Mammary epithelial cell (primary cell): ENCODE measurements at places on chromosomes 5 and 9. TPM values are rescaled to one million over a fixed set of nuclear protein-coding genes. Genes with fewer than 3 reads are reported as not detected.

DNA sequence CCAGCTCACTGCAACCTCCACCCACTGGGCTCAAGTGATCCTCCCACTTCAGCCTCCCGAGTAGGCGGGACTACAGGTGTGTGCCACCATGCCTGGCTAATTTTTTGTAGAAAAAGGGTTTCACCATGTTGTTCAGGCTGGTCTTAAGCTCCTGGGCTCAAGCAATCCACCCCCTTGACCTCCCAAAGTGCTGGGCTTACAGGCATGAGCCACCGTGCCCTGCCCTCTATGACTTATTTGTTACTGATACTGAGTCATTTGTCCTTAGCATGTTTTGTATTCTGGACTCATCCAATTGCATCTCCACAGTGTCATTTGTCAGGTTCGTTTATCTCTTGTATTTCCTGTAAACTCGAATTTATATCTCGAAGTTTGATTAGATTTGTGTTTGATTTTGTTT lies 2.7 kb upstream of the ITK start:
- DNase-seq, result no peak

GRCh38 chr9:116181853-116182610 lies 28.4 kb downstream of the PAPPA start:
- no peak for DNase-seq

The ARRDC1 gene
- 153 and 173 TPM in 2 replicates for total RNA-seq

GRCh38 chr9:117672369-117672768 lies 31.8 kb upstream of the TLR4 start:
- DNase-seq, result peak; percentile 83

The PDE6A gene
- total RNA-seq, result 0.17 TPM

DNA sequence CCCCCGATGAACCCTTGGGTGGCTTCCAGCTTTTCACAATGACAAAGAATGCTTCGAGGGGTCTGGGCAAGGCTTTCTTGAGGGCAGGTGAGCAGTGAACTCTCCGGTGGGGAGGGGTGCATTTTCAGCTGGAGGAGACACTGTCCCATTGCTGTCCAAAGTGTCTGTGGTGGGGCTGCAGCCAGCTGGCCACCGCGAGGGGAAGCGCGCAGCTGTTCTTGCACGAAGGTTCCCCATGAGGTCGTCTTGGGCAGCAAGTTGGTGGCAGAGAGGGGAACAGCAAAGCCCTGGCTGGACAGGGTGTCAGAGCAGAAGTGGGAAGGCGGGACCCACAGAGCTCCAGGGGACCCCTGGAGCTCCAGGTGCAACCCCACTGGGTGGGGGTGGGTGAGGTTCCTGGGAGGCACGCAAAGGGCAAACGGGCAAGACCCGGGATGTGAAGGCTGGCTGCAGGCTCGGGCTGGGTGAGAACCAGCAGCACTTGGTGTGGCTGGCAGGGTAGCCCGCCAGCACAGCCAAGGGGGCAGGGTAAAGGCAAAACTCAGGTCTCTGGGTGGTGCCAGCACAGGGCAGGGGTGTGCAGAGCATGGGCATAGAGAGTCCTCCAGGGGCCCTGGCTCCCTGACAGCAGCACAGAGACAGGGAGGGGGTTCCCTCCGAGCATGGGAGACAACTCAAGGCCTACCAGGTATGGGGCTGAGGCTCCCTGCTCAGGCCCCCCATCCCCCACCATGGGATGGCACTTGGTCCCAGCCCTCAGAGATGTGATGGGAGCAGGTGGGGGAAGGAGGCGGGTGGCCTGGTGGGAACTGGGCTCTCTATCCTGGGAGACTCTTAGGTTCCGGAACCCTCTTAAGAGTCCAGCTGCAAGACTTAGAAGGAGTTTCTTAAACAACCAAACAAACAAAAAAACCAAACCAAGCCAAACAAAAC lies 26.6 kb downstream of the TSPAN17 start:
- no peak for DNase-seq

- no peak for DNase-seq
Measured at GRCh38 chr5:159032656-159033350, 66.9 kb downstream of the EBF1 start.

The RMI1 gene
- total RNA-seq, result 3.7 TPM

GRCh38 chr5:36535859-36536615 lies 70.4 kb upstream of the SLC1A3 start:
- DNase-seq, result no peak

DNA sequence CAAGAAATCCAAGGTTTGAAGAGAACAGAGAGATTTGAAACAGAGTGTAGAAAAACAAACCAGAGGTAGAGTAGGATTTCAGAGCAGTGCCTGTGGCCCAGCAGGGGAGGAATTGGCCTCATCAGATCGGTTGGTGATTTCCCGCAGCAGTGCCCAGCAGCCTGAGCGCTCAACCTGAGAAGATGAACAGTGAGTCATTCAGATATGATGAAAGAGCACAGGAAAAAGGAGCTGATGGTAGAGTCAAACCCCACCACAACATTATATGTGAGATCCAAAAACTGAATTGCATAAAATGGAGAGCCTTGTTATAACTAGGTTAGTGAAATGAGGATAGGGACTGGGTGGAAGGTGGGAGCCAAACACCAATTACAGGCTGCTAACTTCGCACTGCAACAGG lies 248.9 kb downstream of the PIK3R1 start:
- DNase-seq, result peak; percentile 50

DNA sequence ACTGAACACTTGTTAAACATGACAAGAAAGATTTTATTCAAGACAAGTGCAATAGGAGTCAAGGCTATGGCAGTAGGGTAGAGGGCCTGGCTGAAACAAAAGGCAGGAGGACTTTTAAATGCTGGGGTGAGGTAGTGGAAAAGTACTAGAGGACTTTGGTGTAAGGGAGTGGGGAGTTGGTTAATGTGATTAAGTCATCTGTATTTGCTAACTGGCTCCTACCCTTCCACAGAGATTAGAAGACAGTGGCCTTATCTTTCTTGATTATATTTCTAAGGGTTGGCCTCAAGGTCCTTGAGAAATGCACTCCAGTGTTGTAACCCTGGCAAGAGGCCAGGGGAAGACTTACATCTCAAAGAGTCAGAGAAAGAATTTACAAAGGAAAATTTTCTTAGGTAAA lies 160.2 kb upstream of the FTMT start:
- no peak for DNase-seq

DNA sequence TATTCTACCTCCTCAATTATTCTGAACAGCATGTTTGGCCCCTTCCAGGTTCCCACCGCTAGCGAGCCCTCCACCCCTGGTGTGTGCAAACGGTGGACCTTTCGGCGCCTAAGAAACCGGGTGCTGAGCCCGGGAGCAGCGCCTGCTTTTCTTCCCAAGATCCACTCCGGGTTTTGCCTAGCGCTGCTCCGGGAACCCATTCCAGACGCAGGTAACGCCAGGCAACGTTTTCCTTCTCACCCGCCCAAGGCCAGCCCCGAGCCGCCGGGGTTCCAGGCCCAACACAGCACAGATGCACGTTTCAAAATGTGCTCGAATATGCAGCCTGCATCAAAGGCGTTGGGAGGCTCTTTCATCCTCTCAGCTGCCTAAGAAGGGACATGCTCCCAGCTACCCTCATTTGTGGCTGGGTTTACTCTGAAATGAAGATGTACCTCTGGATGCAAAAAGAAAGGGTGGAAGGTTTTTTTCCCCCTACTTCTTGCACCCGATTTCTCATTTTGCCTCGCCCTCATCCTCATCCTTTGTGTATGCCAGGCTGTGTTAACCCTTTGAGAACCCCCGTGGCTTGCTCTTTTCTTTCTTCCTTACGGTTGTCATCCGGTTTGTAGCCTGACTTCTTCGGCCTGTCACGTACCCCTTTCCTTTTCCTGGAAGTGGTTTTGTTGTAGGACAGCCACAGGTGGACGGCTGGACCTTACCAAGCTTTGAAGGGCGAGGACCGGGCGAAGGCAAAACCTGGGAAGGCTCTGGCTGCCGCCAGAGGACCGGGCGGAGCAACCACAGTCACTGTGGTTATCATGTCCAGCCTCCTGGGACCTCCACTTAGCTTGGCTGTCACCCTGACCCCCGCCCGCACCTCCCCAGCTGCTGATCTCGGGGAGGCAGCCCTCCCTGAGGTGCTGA lies 226.9 kb downstream of the SMARCA2 start:
- peak; percentile 86 for DNase-seq

The TLX3 gene
- total RNA-seq, result not detected in 2 replicates

GRCh38 chr5:9834871-9835770 lies 205.0 kb upstream of the TAS2R1 start:
- no peak for DNase-seq

GRCh38 chr9:132993511-132993939 lies 15.0 kb downstream of the GFI1B start:
- peak; percentile 27 for DNase-seq

DNA sequence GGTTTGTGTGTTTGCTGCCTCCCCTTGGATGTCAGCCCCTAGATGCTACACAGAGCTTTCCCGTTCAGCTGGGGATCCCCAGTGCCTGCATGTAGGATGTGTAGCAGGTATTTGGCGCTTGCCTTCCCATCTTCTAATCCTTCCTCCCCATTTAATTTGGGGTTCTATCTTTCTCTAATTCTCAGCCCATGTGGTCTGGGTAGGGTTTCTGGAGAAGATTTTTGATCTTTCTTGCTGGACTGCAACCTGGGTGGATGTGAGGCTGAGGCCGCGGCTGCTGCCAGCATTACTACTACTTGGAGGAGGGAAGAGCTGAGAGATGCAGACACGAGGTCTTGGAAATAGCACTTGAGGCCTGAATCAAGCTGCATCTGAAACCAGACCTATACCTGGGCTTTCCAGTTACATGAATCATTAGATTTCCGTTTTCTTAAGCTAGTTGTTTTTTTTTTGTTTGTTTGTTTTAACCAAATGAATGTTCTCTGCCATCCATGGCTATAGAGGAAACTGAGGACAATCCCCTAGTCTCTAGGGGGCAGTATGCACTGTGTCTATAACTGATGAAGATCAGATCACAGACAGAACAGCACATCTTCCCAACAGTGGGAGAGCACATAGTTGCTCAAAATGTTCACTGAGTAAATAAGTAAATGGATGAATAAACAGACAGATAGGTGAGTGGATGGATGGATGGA lies 178.6 kb downstream of the FGF18 start:
- DNase-seq, result no peak

DNA sequence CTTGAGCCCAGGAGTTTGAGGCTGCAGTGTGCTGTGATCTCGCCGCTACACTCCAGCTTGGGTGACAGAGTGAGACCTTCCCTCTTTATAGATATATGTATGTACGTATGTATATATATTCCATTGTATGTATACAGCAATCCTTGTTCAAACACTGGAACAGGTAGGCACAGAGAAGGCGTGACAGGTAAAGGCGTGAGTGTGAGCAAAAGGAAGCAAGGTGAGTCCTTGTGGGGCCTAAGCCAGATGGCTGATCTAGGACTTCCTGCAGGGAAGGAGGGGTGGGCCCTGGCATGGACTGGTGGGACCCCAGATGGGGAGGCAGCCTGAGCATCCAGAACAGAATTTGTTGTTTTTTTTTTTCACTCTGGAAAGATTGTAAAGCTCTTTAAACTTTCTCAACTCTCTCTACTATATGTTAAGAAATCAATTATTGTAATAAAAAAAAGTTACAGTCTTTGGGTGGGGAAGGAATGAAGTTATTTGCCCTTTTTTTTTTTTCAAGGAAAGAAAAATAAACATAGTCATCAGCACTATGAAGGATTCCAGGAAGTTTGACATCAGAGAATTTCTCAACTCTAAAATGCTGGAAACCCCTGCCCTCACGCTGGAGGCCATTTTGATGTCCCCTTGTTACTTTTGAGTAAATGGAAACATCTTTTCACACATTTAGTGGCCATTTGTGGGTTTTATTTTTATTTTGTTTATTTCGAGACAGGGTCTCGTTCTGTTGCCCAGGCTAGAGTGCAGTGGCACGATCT lies 38.9 kb upstream of the STXBP1 start:
- no peak for DNase-seq

- DNase-seq, result no peak
Measured at GRCh38 chr5:24407466-24407865, 237.3 kb downstream of the CDH10 start.

DNA sequence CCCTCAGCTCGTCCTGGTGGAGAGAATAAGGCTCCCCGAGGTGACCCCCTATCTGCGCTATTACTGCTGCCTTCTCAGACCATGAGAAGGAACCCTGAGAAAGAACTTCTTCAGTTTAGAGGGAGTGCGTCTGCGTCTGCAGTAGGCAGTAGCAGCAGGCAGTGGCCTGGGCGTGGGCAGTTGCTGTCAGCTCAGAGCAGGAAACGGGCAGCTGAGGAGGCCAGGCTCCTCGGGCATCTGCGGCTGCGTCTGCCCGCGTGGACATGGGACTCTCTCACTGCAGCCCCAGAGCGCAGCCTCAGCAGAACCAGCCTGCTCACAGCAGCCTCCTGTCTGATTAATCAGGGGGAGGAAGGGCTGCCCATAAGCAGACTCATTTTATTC lies 49.8 kb upstream of the FCN1 start:
- no peak for DNase-seq

- DNase-seq, result no peak
Measured at GRCh38 chr5:124591583-124591982, 154.9 kb downstream of the ZNF608 start.

DNA sequence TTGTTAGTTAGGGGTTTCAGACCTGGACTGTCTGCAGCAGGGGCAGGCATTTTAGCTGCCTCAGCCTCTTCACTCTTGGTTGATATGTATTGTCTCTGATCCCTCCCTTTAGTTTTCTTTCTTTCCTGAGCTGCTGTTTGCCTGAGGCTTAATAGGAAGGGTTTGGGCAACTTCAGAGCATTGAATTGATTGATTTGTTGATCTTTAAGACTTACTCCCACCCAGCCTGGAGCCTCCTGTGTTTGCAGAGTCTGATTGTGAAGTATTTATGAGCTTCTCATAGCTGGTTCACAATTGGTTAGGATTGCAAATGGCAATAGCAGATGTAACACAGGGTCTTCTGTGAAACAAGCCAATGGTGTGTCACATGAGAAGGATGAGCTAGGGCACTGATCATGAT lies 671.8 kb upstream of the SEMA6A start:
- DNase-seq, result no peak

The CYSRT1 gene
- total RNA-seq, result 1.3 TPM

- no peak for DNase-seq
Measured at GRCh38 chr9:4506490-4506889, 16.2 kb downstream of the SLC1A1 start.
